ENCODE measurements at places on chromosomes 1 and 21.
A peak's percentile ranks its signal among the peaks of the same experiment; 100 is the strongest.

GRCh38 chr1:67888216-67889106, 55.2 kb upstream of the GNG12 start:
- no peak for DNase-seq

GRCh38 chr21:40835184-40835694, 11.7 kb downstream of the DSCAM start:
- DNase-seq, result no peak

GRCh38 chr1:151819976-151820623, 11.5 kb downstream of the RORC start:
- DNase-seq, result no peak

- no peak for DNase-seq
Measured at GRCh38 chr1:7388141-7388487, 383.0 kb upstream of the VAMP3 start.

DNA sequence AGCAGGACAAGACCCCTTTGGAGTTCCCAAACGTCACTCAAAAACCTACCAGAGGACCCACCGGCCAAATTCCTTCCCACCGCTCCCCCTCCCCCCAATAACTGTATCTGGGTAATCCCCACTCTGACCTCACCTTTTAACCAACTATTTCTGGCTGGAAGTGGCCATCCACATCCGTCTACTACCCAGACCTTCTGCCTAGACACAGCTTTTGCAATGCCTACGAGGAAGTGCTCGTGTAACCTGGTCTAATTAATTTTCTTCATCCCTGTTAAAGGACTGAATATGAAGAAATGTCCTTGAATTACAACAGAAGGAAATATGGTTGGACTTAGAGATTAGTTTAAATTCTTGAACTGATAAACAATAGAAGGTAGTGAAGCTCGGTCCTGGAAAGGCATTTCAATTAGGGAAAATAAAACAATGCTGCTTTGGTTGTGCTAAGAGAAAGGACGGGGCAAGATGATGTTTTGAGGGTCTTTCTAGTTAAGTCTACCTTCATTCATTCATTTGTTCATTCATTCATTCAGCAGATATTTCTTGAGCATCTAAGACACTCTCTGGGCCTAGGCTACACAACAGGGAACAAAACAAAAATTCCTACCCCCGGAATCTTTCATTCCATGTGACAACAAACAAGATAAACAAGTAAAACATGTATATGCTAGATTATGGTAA, 18.8 kb downstream of the AVPR1B start:
- no peak for DNase-seq

DNA sequence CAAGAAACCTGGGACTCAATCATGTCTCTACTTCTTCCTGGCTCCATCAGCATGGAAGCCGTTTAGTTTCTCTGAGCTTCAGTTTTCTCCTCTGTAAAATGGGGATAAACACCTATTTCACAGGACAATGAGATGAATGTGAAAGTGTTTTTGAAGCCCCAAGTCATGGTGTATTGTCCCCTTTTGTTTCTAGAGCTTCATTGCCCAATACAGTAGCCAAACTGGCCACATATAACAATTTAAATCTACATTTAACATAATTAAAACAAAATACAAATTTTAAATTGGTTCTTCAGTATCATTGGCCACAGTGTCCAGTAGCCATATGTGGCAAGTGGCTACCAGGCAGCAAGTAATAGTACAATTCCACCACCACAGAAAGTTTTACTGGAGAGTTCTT, 2.3 kb upstream of the EFCAB14 start:
- no peak for DNase-seq

DNA sequence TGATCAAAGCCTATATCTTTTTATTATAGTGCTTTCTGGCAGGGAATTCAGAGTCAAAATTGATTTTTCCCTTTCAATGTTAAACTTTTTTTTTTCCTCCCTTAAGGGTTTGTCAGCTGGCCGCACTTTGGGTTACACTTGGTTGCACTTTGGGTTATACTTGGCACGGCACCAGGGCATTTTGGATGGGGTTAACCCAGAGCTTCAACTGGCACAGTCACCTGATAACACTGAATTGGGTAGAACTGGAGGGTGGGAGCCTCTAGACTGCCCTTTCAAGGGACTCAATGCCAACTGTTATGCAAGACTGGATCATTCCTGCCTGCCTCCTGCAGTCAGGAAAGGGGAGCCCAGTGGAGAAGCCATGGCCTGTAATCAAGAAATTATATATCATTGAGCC, 211.5 kb downstream of the KCNJ6 start:
- peak; percentile 25 for DNase-seq

GRCh38 chr1:92274939-92275338, 23.8 kb downstream of the GLMN start:
- peak; percentile 13 for DNase-seq

GRCh38 chr1:158067662-158068061, 74.2 kb downstream of the KIRREL1 start:
- DNase-seq, result no peak
